ENCODE measurements at places on chromosomes 11 and 22. TPM values are rescaled to one million over a fixed set of nuclear protein-coding genes. Genes with fewer than 3 reads are reported as not detected.

- DNase-seq = no peak
These were observed 5.1 kb downstream of the TRIM22 start for GRCh38 chr11:5694642-5695041.

- no peak for DNase-seq
These were observed 51.6 kb downstream of the CYTH4 start for GRCh38 chr22:37333724-37334460.

DNA sequence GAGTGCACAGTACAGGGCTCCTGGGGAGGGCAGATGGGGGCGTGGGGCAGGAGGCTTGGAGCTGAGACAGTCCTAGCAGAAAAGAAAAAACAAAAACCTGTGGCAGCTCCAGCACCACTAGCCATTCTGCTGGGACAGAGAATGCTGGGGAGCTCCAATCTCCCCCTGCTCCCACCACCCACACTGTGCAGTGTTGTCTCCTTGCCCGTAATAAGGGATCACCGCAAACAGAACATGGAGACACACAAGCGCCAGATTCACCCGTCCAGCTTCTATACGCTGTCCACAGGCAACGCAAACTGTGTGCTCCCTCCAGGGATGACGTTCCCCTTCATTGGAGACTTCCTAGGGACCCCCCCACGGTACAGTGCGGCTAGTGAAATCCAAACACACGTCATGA lies 31.4 kb downstream of the OPCML start:
- DNase-seq = no peak

GRCh38 chr11:111846063-111846462 lies 25.3 kb downstream of the ALG9 start:
- DNase-seq = no peak

DNA sequence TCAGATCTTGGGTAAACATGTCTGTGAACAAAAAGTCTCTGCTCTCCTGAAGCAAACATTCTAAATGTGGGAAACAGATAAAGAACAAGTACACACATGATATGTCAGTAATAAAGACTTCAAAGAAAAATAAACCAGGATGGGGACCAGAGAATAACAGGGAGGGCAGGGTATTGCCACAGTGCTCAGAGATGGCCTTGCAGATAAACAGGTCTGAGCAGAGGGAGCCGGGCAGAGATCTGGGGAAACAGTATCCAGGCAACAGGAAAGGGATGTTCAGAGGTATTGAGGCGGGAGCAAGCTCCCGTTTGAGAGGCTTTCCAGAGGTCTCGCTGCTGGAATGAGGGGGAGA lies 2.9 kb downstream of the CCDC86 start:
- peak; percentile 22 for DNase-seq

DNA sequence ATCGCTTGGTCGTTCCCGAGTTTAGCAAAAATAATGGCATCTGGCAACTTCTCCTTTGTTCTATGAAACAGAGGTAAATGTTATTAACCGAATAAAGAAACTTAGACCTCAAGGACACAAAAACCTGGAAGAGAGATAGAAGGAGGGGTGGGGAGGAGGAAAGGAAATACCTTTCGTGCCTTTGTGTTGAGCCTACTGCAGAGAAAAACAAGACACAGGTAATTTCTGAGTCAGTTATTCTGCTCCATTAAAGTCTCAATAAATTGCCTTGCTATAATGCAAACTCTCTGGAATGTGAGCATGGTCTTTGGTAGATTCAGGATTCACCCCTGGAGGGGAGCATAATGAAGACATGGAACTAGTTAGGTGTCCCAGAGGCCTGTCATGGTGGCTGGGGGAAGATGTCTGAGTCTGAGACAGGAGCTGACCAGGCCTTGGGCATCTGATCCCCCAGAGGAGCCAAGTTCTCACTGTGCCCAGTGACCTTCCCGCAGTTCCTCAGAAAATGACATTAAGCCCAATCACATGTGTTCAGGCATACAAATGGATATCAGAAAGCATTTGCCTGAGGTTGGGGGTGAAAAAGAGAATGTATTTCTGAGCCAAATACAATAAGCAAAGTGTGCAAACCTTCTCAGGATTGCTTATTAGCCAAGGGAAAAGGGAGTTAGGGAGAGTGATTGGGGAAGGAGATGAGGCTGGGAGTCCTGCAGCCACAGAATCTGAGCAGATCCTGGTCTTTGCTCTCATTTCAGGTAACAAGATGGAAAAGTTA lies 72.6 kb upstream of the CADM1 start:
- DNase-seq = no peak

GRCh38 chr11:78438298-78438975 lies 20.8 kb upstream of the GAB2 start:
- no peak for DNase-seq

- DNase-seq = no peak
These were observed 3.6 kb upstream of the KAT5 start for GRCh38 chr11:65708451-65708850.

DNA sequence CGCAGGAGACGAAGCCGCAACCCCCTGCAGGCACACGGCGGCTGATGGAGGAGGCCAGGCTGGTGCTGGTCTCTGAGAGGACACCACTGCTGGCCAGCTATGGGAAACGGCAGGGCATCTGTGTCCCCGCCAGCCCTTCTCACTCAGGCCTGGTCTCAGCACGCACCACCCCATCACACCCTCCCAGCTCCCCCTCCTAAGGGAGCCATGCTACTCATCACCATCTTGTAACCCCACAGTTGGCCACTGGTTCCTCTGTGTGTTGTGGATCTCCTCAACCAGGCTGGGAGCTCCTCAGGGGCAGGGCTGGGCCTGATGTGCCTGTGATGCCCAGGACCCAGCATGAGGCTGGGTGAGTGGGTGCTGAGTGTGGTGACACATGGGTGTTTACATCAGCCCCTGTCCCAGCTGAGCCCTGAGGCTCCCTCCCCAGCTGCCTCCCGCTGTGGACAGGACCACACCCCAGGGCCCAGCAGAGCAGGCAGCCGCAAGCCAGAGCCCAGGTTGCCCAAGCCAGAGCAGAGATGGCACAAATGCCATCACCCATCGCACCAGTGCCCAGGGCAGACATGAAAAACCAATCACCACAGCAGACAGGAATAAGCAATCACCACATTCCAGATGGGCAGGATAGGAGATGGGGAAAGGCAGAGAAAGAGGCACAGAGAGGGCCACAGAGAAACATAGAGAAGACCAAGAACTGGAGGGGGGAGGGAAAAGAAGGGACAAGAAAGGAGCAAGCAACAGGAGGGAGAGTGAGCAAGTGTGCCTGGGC lies 8.2 kb downstream of the ARVCF start:
- DNase-seq = no peak

GRCh38 chr11:130588471-130588870 lies 140.0 kb downstream of the ADAMTS15 start:
- no peak for DNase-seq

DNA sequence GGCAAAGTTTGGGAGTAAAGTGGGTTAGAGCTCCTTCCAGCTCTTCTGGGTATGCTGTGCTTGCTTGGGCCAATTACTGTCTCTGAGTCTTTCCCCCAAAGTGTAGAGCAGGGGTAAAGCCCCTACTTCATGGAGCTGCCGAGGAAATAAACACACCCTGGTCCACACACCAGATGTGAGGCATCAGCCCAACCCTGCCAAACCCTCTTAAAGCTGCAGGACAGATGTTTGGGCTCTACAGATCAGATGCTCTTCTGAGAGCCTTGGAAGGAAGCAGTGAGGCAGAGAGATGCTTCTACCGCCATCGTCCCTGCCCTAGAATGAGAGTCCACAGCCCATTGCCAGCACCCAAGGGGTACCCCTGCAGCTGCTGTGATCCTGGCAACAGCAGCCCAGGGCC lies 64.7 kb downstream of the ELFN2 start:
- DNase-seq = no peak

TYMP gene
- 14.7 TPM for total RNA-seq

DEUP1 gene
- not detected for total RNA-seq

EFEMP2 gene
- 30.6 TPM for total RNA-seq

FDXACB1 gene
- total RNA-seq = 0.65 TPM

SCGB2A2 gene
- total RNA-seq = not detected

MS4A8 gene
- 0.23 TPM for total RNA-seq

TTLL8 gene
- not detected for total RNA-seq

TSGA10IP gene
- not detected for total RNA-seq

Data from psoas muscle (tissue), 8 donors.